Thoracic aorta (tissue), 2 donors: ENCODE measurements at places on chromosomes 12 and 14.

DNA sequence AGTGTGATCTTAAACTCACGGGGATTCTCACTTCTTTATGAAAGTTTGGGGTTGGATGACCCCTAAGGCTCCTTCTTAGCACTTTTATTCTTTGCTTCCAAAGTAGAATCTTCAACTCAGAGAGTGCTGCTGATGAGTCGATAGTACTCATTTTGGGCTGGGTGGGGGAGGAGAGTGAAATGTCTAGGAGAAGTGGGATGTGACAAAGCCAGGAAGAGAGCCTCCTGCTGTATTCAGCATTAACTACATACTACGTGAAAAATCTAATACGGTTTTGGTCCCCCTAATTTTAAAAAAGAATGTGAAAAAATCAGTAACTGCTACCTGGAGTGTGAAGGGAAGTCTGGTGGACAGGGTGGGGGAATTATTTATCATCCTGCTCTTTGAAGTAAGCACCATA lies 148.3 kb downstream of the SAMD4A start:
- H3K27ac ChIP-seq: peak overlapping the region; percentile 50
- no peaks in the 10 kb centered on the region for H3K27me3 ChIP-seq

DNA sequence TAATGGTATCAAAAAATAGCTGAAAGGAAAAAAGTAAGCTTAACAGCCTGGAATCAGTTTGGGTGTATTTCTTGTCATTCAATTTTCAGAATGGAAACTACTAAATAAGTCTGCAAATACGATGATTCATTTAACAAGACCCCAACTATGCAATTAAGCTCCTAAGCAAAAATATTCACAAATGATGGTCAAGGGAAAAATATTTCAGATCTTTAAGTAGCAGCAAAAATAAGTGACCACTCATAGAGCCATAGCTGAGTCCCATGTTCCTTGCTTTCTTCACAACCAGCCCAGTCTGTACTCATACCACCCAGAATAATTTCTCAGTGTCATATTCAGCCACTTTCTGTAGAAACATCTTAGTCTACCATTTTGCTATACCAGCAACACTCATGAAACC lies 185.4 kb downstream of the PPM1H start:
- no peaks in the 10 kb centered on the region for H3K36me3 ChIP-seq
- H3K4me3 ChIP-seq: no peak overlapping the region
- H3K27ac ChIP-seq: no peak overlapping the region
- DNase-seq: no peak
- peaks cover 2% of the 10 kb centered on the region for H3K4me1 ChIP-seq

DNA sequence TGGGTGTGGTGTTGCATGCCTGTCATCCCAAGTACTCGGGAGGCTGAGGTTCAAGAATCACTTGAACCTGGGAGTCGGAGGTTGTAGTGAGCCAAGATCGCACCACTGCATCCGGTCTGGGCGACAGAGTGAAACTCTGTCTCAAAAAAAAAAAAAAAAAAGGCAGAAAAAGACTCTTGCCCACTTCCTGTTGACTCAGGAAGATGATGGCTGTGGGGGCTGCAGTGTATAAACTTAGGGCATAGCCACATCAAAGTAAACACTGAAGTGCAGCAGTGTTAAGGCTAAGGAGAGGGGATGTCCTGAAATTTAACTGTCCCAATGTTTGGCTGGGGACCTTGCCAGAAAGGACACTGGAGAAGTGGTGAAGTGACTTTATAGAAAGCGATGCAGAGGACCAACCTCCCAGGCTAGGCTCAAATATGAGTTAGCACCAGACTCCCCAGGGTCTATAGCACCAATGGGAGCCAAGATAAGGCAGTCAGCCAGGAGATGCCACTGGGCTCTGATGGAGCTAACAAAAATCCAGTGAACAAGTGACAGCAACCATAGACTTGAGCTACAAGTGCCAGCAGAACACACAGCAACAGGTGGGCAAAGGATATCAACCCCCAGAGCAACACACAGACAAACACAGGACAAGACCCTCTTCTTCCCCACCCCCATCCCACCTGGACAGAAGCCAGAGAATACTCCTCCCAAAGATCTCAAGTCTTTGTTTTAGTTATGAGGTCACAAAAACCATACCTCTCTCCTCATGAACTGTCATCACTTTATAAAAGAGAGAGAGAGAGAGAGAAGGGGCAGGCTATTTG lies 28.0 kb downstream of the NELL2 start:
- no peak for DNase-seq
- no peak overlapping the region for H3K27ac ChIP-seq
- no peaks in the 10 kb centered on the region for H3K36me3 ChIP-seq
- H3K4me1 ChIP-seq: no peaks in the 10 kb centered on the region
- no peaks in the 10 kb centered on the region for H3K27me3 ChIP-seq
- no peak overlapping the region for H3K4me3 ChIP-seq

GRCh38 chr12:116719731-116720528 lies 17.9 kb downstream of the SPRING1 start:
- peaks cover 7% of the 10 kb centered on the region for H3K36me3 ChIP-seq
- H3K27me3 ChIP-seq: no peaks in the 10 kb centered on the region
- no peak overlapping the region for H3K27ac ChIP-seq
- DNase-seq: no peak

DNA sequence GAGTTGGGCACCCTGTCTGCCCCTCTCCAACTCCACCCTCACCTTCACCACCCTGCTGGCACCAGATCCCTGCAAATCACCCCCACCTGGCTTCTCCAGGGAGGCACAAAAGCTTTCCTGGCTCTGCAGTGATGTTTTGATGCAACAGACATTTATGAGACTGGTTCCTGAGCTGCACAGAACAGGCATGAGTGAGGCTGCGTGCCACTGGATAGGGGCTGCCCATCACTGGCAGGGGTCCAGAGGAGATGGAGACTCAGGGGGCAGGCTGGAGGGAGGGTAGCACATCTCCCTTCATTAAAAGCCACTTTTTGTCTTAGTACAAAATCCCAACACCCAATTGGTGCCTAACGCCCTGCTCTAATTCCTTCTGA lies 17.3 kb upstream of the ZDHHC22 start:
- H3K4me1 ChIP-seq: peaks cover 28% of the 10 kb centered on the region
- no peak overlapping the region for H3K27ac ChIP-seq
- H3K27me3 ChIP-seq: no peaks in the 10 kb centered on the region
- H3K4me3 ChIP-seq: peak overlapping the region; percentile 36
- no peaks in the 10 kb centered on the region for H3K36me3 ChIP-seq
- no peak for DNase-seq

DNA sequence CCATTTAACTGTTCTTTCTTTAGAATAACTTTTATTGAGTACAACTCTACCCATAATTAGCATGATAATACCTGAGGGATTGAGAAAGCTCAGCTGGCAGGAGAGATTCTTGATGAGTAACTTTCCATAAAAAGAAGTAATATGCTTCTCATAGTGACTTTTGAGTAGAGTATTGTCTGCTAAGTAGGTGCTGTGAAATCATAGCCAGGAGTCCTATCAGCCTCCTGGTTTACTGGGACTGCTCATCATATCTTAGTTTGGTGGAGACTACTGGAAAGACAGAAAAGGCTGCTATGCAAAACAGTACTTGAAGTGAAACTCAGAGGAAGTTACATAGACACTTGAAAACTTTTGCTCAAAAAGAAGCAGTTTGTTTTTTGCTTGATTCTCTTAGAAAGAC lies 113.3 kb upstream of the ATP2B1 start:
- H3K4me3 ChIP-seq: no peak overlapping the region
- H3K27me3 ChIP-seq: no peaks in the 10 kb centered on the region
- no peaks in the 10 kb centered on the region for H3K4me1 ChIP-seq

- peak overlapping the region; percentile 71 for H3K27ac ChIP-seq
- H3K4me1 ChIP-seq: peaks cover 11% of the 10 kb centered on the region
- DNase-seq: no peak
- H3K27me3 ChIP-seq: no peaks in the 10 kb centered on the region
- no peak overlapping the region for H3K4me3 ChIP-seq
These were observed 14.3 kb downstream of the JDP2 start for GRCh38 chr14:75442166-75442565.

- H3K27ac ChIP-seq: no peak overlapping the region
- no peaks in the 10 kb centered on the region for H3K27me3 ChIP-seq
- H3K4me3 ChIP-seq: no peak overlapping the region
- DNase-seq: no peak
- H3K36me3 ChIP-seq: no peaks in the 10 kb centered on the region
These were observed 59.7 kb downstream of the CAPZA3 start for GRCh38 chr12:18797604-18798003.

DNA sequence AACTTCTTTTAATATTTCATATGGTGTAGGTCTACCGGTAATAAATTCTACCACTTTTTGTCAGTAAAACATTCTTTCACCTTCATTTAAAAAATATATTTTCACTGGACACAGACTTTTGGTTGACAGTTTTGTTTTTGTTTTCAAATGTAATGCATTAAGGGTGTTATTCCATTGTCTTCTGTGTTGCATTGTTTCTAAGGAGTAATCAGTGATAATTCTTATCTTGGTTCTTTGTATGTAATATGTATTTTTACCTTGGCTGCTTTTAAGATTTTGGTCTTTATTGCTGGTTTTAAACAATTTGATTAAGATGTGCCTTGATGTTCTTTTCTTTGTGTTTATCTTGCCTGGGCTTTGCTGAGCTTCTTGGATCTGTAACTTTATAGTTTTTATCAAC lies 4.1 kb downstream of the MAP1LC3B2 start:
- no peak for DNase-seq
- no peaks in the 10 kb centered on the region for H3K27me3 ChIP-seq
- H3K4me3 ChIP-seq: no peak overlapping the region
- H3K27ac ChIP-seq: no peak overlapping the region
- H3K4me1 ChIP-seq: no peaks in the 10 kb centered on the region

GRCh38 chr12:129207084-129207483 lies 353.8 kb downstream of the GLT1D1 start:
- no peaks in the 10 kb centered on the region for H3K36me3 ChIP-seq
- H3K4me1 ChIP-seq: no peaks in the 10 kb centered on the region
- DNase-seq: no peak
- no peaks in the 10 kb centered on the region for H3K27me3 ChIP-seq
- no peak overlapping the region for H3K27ac ChIP-seq
- H3K4me3 ChIP-seq: no peak overlapping the region

GRCh38 chr12:119258149-119258548 lies 76.4 kb upstream of the CCDC60 start:
- H3K4me3 ChIP-seq: no peak overlapping the region
- no peaks in the 10 kb centered on the region for H3K27me3 ChIP-seq
- H3K36me3 ChIP-seq: no peaks in the 10 kb centered on the region
- no peak overlapping the region for H3K27ac ChIP-seq
- no peaks in the 10 kb centered on the region for H3K4me1 ChIP-seq
- DNase-seq: no peak

- H3K4me1 ChIP-seq: no peaks in the 10 kb centered on the region
- H3K27me3 ChIP-seq: no peaks in the 10 kb centered on the region
- DNase-seq: no peak
- peaks cover 56% of the 10 kb centered on the region for H3K36me3 ChIP-seq
- H3K4me3 ChIP-seq: no peak overlapping the region
- H3K27ac ChIP-seq: no peak overlapping the region
These were observed 14.6 kb downstream of the PSMD9 start for GRCh38 chr12:121903202-121903601.

DNA sequence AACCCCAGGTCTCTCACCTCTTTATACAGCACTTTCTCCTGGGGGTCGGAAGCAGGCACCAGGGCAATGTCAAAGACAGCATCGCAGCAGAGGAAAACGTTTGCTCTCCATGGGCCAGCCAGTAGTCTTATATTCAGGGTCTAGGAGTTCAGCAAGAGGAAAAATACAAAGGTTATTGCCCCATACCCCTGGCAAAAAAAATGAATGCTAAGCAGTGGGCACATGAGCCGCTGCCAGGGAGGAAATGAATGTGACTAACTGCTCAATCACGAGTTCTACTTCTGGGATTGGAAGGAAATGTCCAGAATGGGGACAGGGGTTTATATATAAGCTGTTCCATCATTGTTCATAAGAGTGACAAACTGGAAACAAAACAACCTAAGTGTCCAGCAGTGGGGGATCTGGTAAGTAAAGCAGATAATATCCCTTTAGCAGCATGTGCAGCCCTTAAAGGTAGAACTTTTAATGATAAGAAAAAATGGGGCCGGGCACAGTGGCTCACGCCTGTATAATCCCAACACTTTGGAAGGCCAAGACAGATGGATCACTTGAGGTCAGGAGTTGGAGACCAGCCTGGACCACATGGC lies 53.8 kb downstream of the PHETA1 start:
- no peak overlapping the region for H3K4me3 ChIP-seq
- no peaks in the 10 kb centered on the region for H3K27me3 ChIP-seq
- DNase-seq: no peak
- no peaks in the 10 kb centered on the region for H3K4me1 ChIP-seq
- H3K36me3 ChIP-seq: no peaks in the 10 kb centered on the region
- no peak overlapping the region for H3K27ac ChIP-seq

DNA sequence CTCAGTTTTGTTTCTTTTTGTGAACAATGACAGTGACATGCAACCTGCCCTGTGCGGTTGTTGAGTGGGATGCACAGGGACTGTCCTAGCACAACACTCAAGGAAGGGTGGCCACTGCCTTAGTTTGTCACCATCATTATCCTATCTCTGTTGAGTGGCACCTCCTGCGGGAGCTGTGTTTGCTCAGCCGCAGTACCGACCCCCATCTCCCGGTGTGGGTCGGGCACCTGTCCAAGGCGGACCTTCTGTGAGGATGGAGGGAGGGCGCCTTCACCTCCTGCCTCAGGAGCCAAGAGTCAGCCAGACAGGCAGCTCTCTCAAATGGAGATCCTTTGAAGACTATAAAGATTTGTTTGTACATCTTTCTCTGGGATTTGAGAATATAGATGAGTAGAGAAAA lies 142.1 kb downstream of the TSPAN9 start:
- no peak overlapping the region for H3K4me3 ChIP-seq
- H3K27ac ChIP-seq: peak overlapping the region; percentile 96
- no peaks in the 10 kb centered on the region for H3K27me3 ChIP-seq
- peaks cover 46% of the 10 kb centered on the region for H3K4me1 ChIP-seq
- H3K36me3 ChIP-seq: no peaks in the 10 kb centered on the region

DNA sequence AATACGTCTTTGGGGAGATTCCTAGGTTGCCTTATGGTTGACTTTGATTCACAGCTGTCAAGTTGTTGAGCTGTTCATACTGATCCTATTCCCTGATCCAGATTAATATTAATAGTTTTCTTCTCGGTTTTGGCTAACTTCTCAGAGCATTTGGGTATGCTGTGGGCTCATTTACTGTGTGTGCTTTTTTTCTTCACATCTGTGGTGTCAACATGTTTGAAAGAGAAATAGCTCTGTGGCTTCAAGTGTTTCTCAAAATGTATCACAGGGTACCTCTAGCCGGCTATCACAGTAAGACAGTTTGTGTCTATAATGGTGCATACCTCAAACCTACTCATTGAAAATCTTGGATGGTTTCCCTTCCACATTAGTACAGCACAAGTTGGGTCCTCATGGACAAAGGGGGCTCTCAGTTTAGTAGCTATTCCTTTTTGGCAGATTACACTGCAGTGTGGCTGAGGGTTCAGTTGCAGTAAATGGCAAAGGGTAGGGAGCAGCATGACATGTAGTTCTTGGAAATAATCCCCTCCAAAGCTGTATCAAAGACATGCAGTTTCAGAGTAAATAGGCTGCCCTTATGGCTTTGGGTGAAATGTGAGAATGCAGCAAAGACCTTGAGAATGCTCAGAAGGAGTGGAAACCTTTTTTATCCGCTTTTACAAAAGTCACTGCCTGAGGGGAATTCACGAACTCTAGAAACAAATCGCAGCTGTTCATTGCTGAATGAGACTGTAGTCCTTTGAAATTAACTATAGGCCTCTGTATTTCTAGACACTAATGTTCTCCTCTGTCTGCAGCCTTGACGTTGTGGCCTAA lies 102.4 kb upstream of the ATF1 start:
- no peaks in the 10 kb centered on the region for H3K4me1 ChIP-seq
- DNase-seq: no peak
- no peaks in the 10 kb centered on the region for H3K27me3 ChIP-seq
- no peak overlapping the region for H3K27ac ChIP-seq
- no peak overlapping the region for H3K4me3 ChIP-seq
